AG10803 (cell line): ENCODE measurements at places on chromosomes 1 and 21.

DNA sequence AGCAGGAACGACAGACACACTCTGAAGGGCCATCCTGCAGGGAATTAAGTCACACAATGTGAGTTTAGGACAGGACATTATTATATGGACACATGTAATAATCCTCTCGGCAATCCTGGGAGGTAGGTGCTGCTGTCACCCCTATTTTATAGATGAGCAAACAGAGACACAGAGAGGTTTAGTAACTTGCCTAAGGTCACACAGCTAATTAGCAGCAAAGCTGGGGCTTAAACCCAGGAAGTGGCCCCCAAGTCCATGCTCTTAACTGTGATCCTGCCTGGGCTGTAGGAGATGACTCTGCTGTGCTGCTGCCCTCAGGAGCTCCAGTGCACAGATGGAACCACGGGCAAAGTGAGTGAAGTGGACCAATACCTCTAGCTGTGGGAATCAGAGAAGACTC is 660.0 kb downstream of the PTPRU start:
- DNase-seq, result no peak

GRCh38 chr1:115839029-115839678 is 1.8 kb downstream of the NHLH2 start:
- DNase-seq, result peak; percentile 29

- no peak for DNase-seq
These were observed 2.9 kb downstream of the PTPRF start for GRCh38 chr1:43533584-43533983.

DNA sequence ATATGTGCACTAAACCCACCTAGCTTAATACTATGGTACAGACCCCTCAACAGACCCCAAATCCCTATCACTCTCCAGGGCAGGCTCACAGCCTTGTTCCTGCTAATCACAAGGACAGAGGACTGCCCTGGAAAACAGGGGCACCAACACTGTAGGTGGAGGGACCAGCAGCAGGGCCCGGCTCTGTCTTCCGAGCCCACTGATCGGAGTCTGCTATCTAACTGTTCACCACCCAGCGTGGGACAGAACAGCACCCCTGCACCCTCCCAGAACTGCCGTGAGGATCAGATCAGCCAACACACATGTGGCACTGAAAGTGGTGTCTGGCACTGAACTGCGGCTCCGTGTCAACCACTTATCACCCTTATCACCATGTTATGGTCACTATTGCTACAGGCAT is 6.2 kb downstream of the WDR4 start:
- DNase-seq, result no peak

DNA sequence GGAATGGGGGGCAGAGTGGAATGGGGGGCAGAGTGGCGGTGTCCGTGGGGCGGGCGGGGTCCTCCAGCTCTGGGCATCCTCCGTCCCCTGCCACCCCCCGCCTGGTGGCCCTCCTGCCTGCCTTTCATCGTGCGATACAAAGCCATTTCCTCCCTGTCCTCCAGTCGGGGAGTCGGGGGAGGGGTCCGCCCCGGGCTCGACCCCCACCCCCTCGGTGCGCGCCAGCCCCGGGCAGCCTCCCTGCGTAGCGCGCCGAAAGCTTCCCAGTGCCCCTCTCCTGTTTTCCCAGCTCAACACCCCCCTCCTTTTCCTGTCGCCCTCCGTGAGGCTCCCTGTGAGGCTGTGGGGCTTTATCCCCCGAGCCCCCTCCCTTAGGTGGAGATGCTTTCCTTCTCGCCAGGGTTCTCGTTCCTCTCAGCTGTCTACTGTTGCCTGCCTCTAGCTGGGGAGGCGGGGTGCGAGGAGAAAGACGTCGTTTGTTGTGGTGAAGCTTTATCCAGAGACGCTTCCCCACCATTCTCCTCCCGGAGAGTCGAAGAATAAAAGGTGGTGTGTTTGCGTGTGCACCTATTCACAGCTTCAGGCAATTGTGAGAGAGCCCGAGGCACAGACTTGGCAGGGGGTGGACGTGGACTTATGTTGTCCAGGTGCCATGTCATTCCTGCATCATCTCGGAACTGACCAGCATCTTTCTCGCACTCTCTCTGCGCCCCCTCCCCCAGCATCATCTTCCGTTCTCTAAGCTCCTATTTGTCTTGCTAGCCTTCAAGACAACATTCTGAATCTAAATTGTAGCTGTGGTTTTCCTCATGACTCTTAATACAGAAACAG is 848 bp downstream of the DNM3 start:
- DNase-seq, result peak; percentile 7

DNA sequence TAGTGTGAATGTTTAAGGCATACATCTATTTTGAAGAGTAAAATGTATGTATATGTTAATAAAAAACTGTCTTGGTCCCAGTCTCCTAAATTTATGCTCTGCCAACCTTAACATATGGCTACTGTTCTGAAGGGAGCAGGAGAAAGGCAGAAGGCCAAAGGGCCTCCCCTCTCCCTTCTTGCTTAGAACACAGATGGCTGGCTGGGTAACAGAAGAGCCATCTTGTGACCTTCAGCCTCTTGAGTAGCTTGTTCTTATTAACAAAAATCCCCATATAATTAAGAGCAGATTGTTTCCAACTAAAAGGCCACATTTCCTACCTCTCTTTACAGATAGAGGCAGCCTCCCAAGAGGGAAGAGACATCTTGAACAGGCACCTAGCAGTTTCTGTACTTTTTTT is 36.1 kb downstream of the EPB41 start:
- DNase-seq, result no peak

- no peak for DNase-seq
These were observed 284.9 kb downstream of the GRIK1 start for GRCh38 chr21:29654855-29655254.

DNA sequence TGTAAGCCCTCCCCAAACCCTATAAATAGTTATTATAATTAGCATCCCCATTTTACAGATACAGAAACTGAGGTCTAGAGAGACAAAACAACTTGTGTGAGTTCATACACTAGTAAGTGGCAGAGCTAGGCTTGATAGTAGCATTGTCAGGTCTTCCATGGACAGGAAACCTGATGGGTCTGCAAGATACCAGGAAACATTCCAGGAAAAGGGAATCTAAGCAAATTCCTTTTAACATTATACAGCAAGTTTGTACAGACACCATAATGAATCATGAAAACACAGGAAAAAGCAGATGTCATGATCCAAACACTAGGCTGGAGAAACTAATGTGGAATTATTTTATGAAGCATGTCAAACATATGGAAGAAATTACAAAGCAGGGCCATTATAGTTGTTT is 89.1 kb upstream of the KCNK2 start:
- peak; percentile 88 for DNase-seq

- DNase-seq, result peak; percentile 28
These were observed 19.2 kb upstream of the PEF1 start for GRCh38 chr1:31663622-31664452.

- DNase-seq, result no peak
These were observed 5.1 kb upstream of the EPHB2 start for GRCh38 chr1:22705586-22705985.

- DNase-seq, result no peak
These were observed 20.9 kb upstream of the RPL11 start for GRCh38 chr1:23670709-23671108.

- no peak for DNase-seq
These were observed 5.5 kb downstream of the THBS3 start for GRCh38 chr1:155202198-155202597.

GRCh38 chr1:165915932-165916348 is 88.5 kb downstream of the UCK2 start:
- no peak for DNase-seq

DNA sequence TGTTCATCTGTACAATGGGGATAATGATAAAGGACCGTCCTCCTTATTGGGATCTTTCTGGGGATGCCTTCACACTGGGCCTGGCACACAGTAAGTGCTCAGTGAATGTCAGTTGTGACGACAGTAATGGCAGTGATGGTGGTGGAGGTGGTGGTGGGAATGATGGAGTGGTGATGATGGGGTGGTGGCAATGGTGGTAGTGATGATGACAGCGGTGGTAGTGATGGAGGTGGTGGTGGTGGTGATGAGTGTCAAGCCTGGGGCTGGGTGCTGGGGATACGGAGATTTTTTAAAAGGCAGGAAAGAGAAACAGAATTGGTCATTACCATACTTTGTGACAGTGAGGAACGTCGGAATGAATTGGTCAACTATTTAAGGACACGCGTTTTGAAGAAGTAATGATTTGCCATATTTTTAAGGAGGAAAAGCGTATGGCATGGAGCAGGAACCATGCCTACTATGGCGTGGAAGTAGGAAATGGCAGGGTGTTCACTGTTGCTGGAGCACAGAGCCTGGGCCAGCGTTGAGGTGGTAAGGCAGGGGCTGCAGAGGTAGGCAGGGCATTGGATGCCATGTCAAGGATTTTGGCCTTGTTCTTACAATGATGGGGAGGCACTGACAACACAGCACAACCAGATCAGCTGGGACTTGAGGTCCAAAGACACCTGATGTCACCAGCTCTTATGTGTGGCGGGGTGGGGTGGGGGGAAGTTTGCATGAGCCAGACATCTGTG is 128.7 kb downstream of the ACTL8 start:
- no peak for DNase-seq

GRCh38 chr1:189659731-189660130 is 817.9 kb downstream of the BRINP3 start:
- DNase-seq, result no peak

DNA sequence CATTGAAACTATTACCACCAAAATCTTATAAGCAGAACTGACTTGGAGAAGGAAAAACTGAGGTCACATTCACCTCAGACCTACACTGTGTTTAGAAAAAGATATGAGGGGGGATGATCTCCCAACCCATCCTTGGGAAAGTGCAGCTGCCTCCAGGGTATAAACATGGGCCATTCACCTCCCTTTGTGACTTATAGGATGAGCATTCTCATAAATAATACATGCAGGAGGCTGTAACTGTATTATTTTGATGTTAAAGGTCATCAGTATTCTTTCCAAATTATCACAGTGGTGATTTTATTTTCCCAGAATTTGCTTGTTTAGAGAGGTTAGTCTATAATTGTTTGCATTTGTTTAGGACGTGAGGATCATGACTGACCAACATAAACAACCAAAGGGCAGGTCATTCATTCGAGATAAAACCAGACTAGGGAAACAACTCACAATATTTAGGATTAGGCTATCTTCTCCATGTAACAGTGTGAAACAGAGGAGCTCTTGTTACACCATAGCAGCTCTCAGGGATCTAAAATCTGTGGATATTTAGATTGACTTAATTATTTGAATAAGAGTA is 109.2 kb upstream of the NR5A2 start:
- no peak for DNase-seq

DNA sequence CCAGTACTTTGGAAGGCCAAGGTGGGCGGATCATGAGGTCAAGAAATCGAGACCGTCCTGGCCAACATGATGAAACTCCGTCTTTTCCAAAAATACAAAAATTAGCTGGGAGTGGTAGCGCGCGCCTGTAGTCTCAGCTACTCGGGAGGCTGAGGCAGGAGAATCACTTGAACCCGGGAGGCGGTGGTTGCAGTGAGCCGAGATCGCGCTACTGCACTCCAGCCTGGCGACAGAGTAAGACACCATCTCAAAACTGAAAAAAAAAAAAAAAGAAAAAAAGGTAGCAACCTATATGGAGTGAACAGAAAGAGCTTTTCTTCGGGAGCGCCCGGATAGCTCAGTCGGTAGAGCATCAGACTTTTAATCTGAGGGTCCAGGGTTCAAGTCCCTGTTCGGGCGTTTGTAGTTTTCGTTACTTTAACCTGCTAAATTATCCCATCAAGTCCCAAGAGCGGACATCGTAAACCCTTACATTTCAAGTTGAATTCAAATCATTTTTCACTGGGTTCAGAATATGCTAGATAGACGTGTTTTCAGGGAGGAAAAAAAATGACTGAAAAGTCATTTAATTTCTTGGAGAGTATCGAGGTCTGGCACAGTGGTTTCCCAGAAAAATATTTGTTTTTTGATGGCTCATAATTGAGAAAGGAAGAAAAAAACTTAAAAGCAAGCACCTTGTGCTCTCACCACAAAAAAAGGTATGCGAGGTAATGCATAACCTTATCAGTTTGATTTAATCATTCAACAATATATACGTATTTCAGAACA is 9.8 kb upstream of the MDM4 start:
- DNase-seq, result peak; percentile 95

DNA sequence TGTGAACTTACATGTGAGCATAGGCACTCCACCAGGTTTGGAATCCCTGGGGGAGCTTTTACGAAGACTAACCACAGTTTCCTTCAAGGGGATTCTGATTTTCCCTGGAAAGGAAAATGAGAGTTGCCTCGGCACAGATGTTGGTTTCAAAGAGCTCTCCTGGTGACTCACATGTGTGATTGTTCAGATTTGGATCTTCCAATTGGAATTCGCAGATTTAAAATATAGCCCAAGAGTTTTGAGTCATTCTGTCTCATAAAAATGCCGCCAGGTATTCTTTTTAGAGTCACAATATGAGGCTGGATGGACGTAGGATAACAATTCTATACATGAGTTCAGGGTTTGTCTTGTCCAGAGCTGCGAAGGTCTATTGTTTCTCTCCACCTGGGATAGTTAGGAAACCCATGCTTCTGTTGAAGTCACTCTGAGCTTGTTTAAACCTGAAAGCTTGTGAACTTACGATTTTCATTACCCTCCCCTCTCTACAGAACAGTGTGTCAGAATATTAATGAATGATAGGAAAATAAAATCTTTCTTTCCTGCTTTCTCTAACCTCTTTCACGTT is 64.9 kb downstream of the TGFB2 start:
- DNase-seq, result no peak

- DNase-seq, result no peak
These were observed 169.0 kb downstream of the CHRM3 start for GRCh38 chr1:239555350-239555749.

- no peak for DNase-seq
These were observed 33.7 kb upstream of the CD2 start for GRCh38 chr1:116720364-116721038.

DNA sequence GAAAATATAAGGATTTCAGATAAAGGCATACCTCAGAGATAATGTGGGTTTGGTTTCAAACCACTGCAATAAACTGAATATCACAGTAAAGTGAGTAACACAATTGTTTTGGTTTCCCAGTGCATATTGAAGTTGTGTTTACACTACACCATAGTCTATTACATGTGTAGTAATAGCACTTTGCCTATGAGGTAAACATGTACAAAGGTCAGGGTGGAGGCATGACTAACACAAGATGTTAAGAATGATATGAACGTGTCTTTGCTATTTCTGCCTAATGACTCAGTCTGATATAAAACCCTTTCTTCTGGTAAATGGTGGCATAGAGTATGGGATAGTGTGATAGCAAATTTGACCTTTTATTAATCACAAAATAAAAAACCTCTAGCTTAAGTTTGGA is 621.5 kb upstream of the ADGRL2 start:
- DNase-seq, result peak; percentile 43
